Astrocyte (in vitro differentiated cells and primary cell): ENCODE measurements at places on chromosomes 4 and X.

DNA sequence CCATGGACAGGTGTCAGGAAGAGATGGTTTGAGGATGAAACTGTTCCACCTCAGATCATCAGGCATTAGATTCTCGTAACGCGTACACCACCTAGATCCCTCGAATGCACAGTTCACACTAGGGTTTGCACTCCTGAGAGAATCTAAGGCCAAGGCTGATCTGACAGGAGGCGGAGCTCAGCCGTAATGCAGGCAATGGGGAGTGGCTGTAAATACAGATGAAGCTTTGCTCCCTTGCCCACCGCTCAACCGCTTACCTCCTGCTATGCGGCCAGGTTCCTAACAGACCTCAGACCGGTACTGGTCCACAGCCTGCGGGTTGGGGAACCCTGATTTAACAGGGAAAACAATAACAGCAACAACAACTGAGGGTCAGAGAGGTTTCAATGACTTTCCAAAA, 2.0 kb upstream of the TEC start:
- DNase-seq = no peak

- peak; percentile 65 for DNase-seq
Measured at GRCh38 chrX:110317820-110318663, at the start of gene AMMECR1. Gene AMMECR1 (minus strand): TSS chrX:110318085. CDS start chrX:110318071, 14 bp downstream.

GRCh38 chr4:35538807-35539206, 705.5 kb downstream of the ARAP2 start:
- no peak for DNase-seq

- no peak for DNase-seq
Measured at GRCh38 chr4:86837691-86838503, 11.3 kb downstream of the SLC10A6 start.

GRCh38 chr4:76013540-76013939, 6.2 kb upstream of the CXCL9 start:
- no peak for DNase-seq

DNA sequence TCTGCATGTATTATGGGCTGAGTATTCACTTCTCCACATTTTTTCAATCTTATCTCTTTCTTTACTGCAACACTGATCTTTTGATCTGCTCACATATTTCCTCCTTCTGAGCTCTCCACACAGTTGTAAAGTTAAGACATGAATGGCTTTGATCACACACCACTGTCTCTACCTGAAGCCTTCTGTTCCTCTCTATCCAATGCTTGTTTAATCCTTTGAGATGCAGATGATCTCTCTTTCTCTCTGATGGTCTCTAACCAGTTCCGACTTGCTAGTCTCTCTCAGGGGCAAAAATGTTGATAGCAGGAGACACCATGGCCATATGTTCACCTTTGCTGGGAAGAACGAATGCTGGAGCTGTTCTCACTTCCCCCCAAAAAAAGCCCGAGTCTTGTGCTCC, 162.4 kb downstream of the UNC5C start:
- DNase-seq = no peak
